ENCODE measurements at places on chromosomes 11 and 22.

DNA sequence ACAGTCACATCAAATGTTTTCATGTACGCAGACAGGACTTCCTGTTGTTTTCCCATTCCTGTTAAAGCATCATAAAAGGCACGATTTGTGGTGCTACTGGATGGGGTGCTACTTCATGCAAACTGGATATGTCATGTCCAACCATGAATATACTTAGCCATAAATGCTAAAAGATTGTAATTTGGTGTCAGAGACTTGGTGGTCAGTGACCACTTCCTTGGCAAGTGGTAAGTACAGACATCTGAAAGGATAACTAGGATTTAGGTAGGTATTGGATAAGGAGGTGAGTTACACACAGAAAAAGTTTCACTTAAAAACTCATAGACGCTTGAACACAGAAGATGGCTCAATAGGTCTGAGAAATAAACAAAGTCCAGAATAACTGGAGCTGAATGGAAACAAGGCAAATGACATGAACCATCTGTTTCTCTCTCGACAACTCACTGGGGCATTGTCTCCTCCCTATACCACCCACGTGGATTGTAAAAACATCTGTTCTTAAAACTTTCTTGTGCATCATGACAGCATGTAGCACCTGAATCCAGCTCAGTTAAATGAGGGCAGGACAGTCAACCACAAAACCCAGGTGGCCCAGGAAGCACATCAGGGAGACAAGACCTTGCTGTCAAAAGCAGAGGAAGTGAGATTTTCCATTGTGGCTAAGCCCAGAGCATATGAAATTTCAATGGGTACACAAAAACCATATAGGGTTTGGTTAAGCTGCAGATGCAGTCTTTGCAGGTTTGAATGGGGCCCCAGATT, 22.1 kb upstream of the IGLL5 start:
- peak; percentile 21 for DNase-seq

DNA sequence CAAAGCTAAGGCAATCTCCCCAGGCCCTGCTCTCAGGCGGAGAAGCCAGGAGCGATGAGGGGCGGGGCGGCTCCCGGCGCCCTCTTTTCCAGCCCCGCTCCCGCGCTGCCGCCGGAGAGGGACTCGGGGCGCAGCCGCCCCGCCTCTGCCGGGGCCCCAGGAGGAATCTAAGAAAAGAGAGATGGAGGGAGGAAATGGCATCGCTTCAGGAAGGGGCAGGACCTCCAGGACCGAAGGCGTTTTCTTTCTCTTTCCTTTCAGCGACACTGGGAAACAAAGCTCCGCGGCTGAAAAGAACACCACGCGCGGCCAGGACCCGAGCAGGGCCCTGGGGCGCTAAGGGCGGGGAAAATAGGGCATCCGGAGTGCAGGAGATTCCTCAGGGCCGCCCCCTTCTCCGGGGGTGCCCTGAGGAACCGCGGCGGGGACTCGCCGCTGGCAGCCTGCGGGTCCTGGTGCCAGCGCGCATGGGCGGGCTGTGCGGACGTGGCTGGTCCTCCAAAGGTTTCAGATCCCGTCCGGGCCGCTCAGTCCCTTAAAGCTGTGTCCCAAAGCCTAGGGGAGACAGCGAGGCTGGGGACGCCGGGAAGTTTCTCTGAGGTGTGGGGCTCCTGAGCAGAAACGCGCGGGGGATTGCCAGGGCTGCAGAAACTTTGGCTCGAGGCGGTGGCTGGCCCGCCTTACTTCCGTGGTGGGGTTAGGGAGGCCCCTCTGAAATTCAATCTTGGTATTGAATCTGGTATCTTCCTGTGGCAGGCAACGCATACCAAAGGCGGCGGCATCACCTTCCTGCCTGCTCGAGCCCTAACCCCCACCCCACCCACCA, 2.8 kb upstream of the BSX start:
- no peak for DNase-seq

DNA sequence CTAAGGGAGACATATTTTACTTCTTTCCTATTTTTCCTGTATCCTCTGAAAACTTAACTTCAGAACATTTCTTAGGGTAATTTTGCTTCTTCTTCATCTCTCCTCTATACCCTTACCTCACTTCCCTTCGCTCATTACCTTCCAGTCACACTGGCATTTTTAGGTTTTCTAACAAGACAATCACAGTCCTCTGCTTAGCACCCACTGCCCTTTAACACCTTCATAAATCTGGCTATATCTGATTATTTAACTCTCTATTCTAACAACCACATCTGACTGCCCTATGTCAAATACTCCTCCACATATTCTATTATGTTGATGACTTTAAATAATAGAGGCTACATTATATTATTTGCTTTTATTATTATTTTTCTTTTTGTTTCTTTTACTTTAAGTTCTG, 1058.0 kb upstream of the CNTN5 start:
- DNase-seq, result no peak

DNA sequence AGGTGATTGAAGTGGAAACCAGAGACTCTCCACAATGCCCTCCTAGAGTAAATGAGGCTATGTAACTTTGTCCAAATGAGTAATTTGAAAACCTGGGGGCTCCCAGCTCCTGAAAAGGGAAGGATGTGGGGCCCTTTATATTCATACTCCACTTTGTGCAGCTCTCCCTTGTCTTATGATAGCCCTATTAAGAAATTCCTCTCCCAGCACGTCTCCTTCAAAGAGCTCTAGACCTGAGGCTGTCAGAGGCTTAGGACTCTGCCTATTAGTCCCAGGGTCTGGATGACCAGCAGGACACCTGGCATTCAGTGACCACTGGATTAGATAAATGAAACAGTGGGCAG, 2.1 kb downstream of the SLC43A1 start:
- DNase-seq, result no peak

- DNase-seq, result no peak
These were observed 25.9 kb downstream of the ALG9 start for GRCh38 chr11:111845276-111846028.

DNA sequence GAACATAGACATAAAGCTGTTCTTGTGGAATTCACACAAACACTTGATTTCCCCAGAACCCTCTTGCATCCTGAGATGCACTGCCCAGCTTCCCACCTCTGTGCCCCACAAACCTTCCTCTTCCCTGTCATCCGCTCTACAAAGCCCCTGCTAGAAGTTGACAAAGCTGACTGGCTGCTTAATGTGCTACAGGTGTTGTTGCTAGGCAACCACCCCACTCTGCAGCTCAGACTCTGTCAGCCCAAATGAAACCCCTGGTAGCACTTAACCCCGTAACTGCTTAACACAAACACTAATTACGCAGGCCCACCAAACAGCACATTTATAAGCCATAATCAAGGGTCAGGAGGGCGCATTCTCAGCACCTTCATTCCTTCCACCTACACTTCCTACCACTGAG, 172.0 kb upstream of the CADM1 start:
- DNase-seq, result no peak

DNA sequence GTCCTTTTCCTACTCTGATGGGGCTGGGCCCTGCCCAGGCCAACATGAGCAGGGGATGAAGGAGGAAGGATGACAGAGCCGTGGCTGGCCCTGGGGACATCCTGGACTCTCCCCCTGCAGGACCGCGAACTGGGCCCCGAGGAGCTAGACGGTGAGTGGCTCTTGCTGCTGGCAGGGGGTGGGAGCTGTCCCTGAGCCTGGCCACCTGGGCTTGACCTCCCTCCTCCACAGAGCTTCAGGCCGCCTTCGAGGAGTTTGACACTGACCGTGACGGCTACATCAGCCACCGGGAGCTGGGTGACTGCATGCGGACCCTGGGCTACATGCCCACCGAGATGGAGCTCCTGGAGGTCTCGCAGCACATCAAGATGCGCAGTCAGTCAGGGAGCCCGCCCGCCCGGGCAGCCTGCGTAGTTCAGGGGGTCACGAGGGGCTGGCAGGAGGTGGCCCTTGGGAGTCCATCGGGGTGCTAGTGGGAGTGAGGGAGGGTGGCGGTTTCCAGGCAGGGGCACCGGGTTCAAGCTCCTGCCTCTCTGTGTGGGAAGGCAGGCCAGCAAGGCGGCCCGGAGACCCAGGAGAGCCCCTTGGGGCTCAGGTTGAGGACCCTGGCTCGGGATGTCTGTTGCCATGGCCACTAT, 1.0 kb downstream of the CABP4 start:
- no peak for DNase-seq

DNA sequence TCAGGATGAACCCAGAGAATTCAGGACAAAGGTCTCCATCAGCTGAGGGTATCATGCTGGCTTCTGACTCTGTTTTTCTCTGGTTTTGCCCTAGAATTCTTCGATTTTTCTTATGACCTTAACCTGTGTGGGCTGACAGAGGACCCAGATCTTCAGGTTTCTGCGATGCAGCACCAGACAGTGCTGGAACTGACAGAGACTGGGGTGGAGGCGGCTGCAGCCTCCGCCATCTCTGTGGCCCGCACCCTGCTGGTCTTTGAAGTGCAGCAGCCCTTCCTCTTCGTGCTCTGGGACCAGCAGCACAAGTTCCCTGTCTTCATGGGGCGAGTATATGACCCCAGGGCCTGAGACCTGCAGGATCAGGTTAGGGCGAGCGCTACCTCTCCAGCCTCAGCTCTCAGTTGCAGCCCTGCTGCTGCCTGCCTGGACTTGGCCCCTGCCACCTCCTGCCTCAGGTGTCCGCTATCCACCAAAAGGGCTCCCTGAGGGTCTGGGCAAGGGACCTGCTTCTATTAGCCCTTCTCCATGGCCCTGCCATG, 16.8 kb downstream of the SERPING1 start:
- DNase-seq, result no peak

DNA sequence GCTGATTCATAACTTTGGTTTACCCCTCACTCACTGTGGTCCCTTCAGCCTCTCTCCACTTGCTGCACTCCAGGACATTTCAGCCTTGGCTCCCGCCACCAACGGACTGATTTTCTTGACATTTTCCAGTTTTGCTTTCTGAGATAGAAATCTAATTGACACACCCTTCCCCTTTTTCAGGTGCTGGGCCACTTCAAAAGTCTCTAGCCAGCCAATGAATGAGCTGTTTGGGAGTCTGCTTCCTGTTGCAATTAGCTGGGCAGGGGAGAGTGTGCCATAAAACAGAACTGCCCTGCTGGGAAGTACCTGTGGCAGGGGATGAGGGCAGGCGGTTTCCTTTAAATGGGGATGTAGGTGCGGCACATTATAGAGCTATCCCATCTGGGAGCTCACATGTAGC, 21.1 kb upstream of the PLET1 start:
- no peak for DNase-seq

DNA sequence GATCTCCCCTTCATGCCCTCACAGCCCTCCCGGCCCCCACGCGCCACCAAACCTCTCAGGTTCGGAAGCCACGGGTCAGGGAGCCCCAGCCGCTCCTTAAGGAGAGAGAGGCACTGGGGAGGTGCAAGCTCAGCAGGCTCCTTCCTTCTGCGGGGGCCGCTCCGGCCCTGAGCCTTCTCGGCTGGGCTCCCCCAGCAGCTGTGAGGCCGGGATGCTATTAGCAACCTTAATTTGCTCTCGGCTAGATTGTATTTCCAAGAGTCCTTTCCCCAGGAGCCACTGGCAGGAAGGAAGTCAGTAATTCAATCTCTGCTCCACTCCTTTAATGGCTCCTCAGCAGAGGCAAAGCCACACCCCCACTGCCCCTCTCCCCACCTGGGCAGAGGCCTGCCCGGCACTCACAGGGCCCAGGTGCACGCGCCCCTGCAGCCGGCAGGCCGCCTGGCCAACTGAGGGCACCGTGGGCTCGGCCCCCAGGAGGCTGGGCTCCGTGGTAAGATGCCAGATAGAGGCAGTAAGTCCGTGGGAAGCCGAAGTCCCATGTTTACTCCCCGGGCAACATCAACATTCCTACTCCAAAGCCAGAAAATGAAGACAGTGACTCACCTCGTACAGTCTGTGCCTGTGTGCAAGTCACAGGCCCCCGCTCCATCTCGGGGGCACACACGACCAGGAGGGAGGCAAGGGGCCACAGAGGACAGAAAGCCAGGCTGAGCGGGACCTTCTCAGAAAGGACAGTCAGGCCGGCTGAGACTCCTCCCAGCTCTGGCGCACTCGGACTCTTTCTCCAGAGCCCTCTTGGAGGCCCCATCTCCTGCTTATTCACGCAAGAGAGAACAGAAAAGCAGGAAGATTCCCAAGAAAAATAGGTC, 5.2 kb downstream of the IGSF9B start:
- DNase-seq, result no peak

GRCh38 chr11:115527534-115528125, 23.4 kb upstream of the CADM1 start:
- no peak for DNase-seq

- no peak for DNase-seq
These were observed 4.6 kb upstream of the RNF185 start for GRCh38 chr22:31155422-31155821.

DNA sequence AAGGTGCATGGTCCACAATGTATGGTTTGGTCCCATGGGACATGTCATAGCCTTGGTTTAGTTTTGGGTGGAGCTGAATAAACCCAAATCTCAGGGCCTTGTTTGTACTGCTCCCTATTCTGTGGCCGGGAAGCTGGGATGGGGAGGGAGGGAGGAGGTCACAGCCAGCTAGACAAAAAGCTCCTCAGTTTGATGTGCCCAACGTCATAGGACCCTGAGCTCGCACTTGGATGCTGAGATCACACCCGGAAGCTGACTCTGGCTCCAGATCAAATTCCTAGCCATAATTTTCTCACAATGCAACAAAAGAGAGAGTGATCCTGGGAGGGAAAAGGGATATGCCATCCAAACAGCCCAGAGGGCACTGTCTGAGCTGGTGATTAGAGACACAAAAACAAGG, 1.5 kb downstream of the HSPB2 start:
- DNase-seq, result no peak

Data from stimulated activated CD4-positive, alpha-beta T cell treated with anti-CD3 and anti-CD28 coated beads, Interleukin-15, amount 100 ng/mL, for 48 hours (primary cell).